ENCODE measurements at places on chromosomes 6 and 20. TPM values are rescaled to one million over a fixed set of nuclear protein-coding genes. Genes with fewer than 3 reads are reported as not detected.

Gene RIPOR2
- 33.4 TPM for total RNA-seq

Gene CST4
- total RNA-seq = not detected

Gene PPP1R14C
- 35.5 TPM for total RNA-seq

Gene ZBTB46
- 20.3 TPM for total RNA-seq

Gene SOX12
- total RNA-seq = 10.4 TPM

Gene PRSS16
- not detected for total RNA-seq

Gene TBC1D22B
- total RNA-seq = 13.8 TPM

Gene TRIM31
- not detected for total RNA-seq

Gene DEFB124
- not detected for total RNA-seq

Gene LY86
- 5.5 TPM for total RNA-seq

Measured in diencephalon (tissue), 1 donor.